ENCODE measurements at places on chromosomes 6 and 20.
A peak's percentile ranks its signal among the peaks of the same experiment; 100 is the strongest.

DNA sequence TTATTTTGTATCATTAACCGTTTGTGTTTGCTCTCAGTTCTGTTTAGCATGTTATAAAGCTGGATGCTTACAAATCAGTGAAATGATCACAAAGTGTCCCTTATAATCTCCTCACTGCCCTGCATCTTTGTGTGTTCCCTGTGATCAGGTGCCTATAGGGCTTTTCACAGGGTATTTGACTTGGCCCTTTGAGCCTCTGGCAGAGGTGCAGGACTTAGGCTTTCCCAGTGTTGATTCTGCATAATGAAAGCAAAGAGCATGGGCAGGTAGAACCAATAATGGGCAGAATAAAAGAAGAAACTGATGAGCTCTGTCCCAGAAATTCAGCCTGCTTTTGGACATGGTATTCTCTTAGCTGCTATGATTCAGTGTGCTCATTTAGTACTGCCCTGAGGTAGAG is 16.9 kb upstream of the PBOV1 start:
- H3K27me3 ChIP-seq, result no peaks in the 10 kb centered on the region
- DNase-seq, result no peak

- H3K4me3 ChIP-seq, result no peak overlapping the region
- no peaks in the 10 kb centered on the region for H3K36me3 ChIP-seq
- DNase-seq, result no peak
- no peaks in the 10 kb centered on the region for H3K27me3 ChIP-seq
- H3K27ac ChIP-seq, result no peak overlapping the region
- no peaks in the 10 kb centered on the region for H3K4me1 ChIP-seq
Observed at GRCh38 chr6:25743868-25744267, 10.7 kb upstream of the SLC17A4 start.

DNA sequence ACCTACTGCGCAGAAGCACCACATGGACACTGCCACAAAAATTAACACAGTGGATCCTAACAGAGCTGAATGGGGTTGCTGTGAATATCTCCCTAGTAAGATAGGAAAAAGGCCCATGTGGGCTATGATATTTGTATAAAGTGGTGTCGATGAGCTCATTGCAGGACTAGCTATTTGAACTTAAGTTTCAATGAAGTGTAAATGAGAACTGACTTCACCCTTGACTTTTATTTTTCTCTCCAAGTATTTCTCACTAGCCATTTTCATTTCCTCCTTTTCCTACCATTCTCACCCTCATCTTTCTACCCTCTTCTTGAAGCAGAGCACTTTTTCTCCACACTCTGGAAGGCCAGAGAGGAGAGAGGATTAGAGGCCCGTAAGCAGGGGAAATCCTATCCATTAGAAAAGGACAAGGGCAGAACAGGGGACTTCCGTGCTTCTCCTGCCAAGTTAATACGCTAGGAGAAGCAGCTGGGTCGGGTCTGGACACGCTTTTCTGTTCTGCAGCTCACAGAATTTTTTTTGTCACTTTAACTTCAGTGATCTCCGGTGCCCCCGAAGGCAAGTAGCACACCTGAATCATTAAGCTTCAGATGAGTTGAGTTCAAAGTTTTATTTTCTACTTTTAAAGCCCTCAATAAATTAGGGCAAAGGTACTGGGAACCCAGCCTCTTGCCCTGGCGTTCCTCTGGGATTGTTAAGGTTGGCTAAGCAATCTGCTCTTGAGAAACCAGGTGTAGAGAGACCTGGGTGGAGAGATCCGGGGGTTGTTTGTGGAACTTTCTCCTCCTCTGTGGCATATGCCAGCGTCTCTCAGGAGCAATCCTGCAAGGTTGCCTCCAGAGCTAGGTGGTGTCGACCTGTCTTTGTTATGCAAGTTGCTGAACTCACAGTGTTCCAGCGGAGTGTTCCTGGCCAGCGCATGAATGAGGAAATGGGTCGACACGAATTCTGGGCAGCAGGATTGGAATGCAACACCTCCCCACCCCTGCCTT is 56.2 kb upstream of the ARID1B start:
- no peak for DNase-seq
- H3K4me3 ChIP-seq, result no peak overlapping the region
- peak overlapping the region; percentile 98 for H3K27ac ChIP-seq
- peaks cover 31% of the 10 kb centered on the region for H3K4me1 ChIP-seq
- H3K27me3 ChIP-seq, result no peaks in the 10 kb centered on the region
- no peaks in the 10 kb centered on the region for H3K36me3 ChIP-seq

DNA sequence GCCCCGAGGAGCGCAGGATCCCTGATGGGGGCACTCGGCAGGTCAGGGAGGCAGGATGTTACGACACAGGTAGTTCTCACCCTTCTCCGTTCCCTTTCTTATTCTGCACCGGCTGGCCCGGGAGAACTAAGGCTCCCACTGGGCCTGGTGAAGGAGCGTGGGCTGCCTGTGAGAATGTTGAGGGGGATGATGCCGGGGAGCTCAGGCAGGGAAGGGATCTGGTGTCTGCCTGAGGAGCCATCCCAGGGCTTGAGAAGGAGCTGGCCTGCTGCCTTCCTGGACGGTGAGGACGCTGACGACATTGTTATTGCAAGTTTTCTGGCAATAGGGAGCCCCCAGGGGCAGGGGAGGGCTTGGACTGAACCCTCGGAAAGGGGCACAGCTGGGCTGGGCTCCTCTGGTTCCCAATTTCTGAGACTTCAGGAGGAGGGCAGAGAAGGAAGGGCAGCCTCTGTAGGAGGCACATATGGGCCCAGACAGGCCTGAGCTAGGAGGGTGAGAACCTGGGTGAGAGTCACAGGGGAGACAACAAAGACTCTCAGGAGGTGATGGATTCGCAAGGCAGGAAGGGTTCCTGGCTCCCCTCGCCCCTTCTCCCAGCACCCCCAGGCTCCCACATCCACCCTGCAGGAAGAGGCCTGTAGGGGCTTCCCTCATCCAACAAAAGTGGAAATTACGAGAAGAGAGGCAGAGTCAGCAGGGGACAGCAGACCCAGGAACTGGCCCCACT is 32.8 kb downstream of the CYP21A2 start:
- no peak overlapping the region for H3K4me3 ChIP-seq
- no peaks in the 10 kb centered on the region for H3K36me3 ChIP-seq
- H3K4me1 ChIP-seq, result no peaks in the 10 kb centered on the region
- no peaks in the 10 kb centered on the region for H3K27me3 ChIP-seq
- peak overlapping the region; percentile 48 for H3K27ac ChIP-seq

DNA sequence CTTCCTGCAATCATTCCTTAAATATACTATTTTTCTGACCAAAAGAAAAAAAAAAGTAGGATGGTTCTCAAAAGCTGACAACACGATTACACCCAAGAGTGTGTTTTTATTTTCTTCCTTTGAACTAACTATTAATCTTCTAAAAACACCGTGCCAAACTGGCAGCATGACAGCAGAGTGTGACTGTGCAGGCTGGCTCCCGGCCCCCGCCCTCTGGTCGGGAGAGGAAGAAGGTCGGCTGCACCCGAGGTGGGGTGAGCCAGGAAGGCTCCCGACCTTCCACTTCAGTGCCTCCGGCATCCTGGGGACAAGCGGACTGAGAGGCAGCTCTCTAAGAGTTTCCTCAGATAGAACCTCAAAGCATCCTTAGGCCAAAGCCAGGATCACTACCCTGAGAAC is 29.2 kb downstream of the SLC22A23 start:
- no peak overlapping the region for H3K4me3 ChIP-seq
- H3K36me3 ChIP-seq, result no peaks in the 10 kb centered on the region
- H3K27ac ChIP-seq, result peak overlapping the region; percentile 13
- no peaks in the 10 kb centered on the region for H3K27me3 ChIP-seq
- H3K4me1 ChIP-seq, result peaks cover 19% of the 10 kb centered on the region
- DNase-seq, result no peak

DNA sequence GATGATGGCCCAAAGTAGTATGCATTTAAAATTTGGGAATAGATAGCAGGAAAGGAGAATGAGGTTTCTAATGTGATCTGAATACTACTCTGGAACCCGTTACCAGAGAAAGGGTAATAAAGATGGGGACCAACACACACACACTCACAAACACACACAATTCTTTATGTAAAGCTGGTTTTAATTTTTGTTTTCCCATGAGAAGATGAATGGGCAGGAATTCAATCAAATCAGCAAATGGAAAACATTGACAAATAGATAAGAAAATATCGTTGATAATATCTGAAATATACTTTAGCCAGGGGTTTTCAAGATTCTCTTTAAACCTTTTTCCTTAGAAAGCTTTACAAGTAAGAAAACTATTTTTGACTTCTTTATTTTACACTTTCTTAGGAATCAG is 303.0 kb downstream of the PRL start:
- no peaks in the 10 kb centered on the region for H3K36me3 ChIP-seq
- no peak for DNase-seq
- H3K4me1 ChIP-seq, result no peaks in the 10 kb centered on the region
- no peaks in the 10 kb centered on the region for H3K27me3 ChIP-seq
